ENCODE measurements at places on chromosomes 4 and X.

DNA sequence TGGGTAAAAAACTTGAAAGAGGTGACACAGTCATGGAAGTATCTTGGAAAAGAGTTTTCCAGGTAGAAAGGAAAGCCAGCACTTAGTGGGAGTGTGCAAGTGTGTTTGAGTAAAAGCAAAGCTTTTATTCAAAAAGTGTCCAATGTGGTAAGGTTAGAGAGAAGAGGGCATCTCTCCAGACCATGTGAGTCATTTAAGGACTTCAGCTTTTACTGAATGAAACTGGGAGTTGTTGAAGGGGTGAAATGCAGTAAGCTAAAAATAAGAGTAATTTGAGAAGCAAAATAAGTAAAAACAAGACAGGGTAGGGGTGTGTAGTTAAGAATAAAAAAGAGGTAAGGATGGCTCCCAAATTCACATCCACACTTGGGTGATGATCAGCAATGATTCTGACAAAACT, 238.9 kb downstream of the SLC7A11 start:
- DNase-seq, result no peak

- DNase-seq, result no peak
These were observed 66.8 kb upstream of the ATXN3L start for GRCh38 chrX:13386636-13387035.

- DNase-seq, result no peak
These were observed 61.1 kb downstream of the FSTL5 start for GRCh38 chr4:162102713-162103112.

- DNase-seq, result no peak
These were observed 1065.7 kb upstream of the FTHL17 start for GRCh38 chrX:32137525-32137924.

DNA sequence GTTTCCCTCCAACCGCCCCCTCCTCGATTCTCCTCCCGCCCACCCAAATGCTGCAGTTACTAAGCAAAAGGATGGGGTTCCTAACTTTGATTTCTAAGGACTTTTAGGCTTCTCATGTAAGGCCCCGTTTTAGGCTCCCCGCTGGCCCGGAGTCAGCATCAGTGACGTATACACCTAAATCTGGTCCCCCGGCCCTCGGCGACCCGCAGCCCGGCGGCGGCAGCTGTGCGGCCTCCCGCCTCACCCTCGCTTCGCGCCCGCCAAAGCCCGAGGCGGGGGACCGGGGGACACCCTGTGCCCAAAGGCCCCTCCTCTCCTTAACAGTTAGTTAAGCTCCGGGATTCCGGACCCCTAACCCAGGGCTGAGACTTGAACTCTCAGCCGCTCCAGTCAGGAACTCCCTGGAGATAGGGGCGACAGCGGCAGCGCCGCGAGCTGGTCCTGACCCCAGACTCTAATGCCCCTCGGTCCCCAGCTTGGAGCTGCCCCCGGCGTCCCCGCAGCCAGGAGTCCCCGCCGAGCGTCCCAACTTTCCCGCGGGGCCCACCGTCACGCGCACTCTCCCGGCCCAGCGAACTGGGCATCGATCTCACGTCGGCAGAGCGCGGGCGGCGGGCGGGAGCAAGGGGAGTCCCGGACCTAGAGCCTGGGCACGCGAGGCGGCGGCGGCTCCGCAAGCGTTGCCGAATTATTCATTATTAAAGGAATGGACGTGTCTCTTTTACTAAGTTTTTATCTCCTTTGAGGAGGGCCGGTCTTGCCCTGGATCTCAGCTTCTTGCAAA, 1.5 kb upstream of the NR3C2 start:
- DNase-seq, result peak; percentile 27

Measured in stimulated activated CD4-positive, alpha-beta T cell treated with anti-CD3 and anti-CD28 coated beads, Interleukin-2, amount 100 ng/mL, for 4 hours (primary cell).